ENCODE measurements at places on chromosomes 6 and 20. TPM values are rescaled to one million over a fixed set of nuclear protein-coding genes. Genes with fewer than 3 reads are reported as not detected.

Gene CEP43
- 50.8 TPM for total RNA-seq

Gene TPMT
- total RNA-seq, result 14.4 TPM

Gene C20orf141
- total RNA-seq, result not detected

Gene C20orf144
- total RNA-seq, result 0.22 TPM

Gene PRND
- total RNA-seq, result 14.6 TPM

Gene COL11A2
- 39.0 TPM for total RNA-seq

Gene MAPK13
- total RNA-seq, result 9.2 TPM

Gene ZC2HC1B
- not detected for total RNA-seq

Gene FOXA2
- total RNA-seq, result not detected

Gene IL17A
- total RNA-seq, result not detected

Gene ANKRD6
- total RNA-seq, result 32.1 TPM

Gene ADGRF1
- total RNA-seq, result 3.2 TPM

Gene IMPG1
- 68.0 TPM for total RNA-seq

Gene C6orf132
- 4.4 TPM for total RNA-seq

Gene GGTLC1
- total RNA-seq, result not detected

Gene RAB22A
- total RNA-seq, result 22.5 TPM

Gene SYCP2
- 5.4 TPM for total RNA-seq

Gene EPPIN
- total RNA-seq, result not detected

Gene CD93
- 47.2 TPM for total RNA-seq

Gene ELOVL4
- total RNA-seq, result 35.3 TPM

Gene MLN
- total RNA-seq, result not detected

Gene CLDN20
- total RNA-seq, result not detected

Gene MAP7
- 40.2 TPM for total RNA-seq

Gene GPSM3
- total RNA-seq, result 1.8 TPM

Gene PHF20
- 46.5 TPM for total RNA-seq

Gene C20orf202
- 0.77 TPM for total RNA-seq

Gene CRIP3
- total RNA-seq, result not detected

Gene CCM2L
- total RNA-seq, result 4.8 TPM

Gene EYA2
- total RNA-seq, result 18.0 TPM

Gene CDC40
- total RNA-seq, result 41.9 TPM

Gene CD24
- 267 TPM for total RNA-seq

Gene SLC9A8
- 6.0 TPM for total RNA-seq

Gene PPIL6
- total RNA-seq, result 10.0 TPM

Gene DZANK1
- total RNA-seq, result 4.0 TPM

Gene PTPRT
- 12.1 TPM for total RNA-seq

Gene TAAR2
- total RNA-seq, result not detected

Gene MGME1
- 23.3 TPM for total RNA-seq
